ENCODE measurements at places on chromosomes 5 and 9.
A peak's percentile ranks its signal among the peaks of the same experiment; 100 is the strongest.

GRCh38 chr9:1875921-1876448, 139.2 kb upstream of the SMARCA2 start:
- DNase-seq: no peak

DNA sequence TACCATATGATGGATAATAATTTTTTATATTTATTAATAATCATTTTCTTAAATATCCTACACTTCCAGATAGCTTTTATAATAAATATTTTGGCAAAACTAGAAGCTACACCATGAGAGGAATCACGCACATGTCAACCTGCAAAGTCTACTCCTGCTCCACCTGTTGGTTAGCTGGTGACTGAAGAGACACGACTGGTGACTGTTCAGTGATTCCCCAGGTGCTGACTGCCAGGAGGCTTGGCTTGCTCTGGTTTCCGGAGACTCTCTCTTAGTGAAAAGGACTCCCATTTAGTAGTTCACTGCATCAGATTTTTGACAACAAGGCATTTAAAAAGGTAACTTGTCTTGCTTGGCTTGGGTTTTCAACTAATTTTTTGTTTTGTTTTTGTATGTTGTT, 20.9 kb downstream of the GZMA start:
- no peak for DNase-seq

DNA sequence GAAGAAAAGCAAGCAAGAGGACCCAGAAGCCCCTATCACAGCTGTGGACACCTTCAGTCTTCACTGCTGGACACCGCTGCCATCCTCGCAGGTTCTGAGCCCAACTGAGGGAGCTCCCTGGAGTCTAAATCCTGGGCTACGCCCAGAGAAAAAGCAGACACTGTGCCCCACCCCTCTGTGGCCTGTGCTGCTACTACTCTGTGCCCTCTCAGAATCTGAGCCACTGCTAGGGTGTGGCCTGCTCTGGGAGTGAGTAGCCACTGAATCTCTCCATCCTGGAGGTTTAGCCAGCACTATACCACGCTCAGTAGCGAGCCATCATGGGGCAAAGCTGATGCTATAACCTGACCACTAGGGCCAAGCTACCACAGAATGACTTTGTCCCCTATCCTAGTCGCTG, 338.2 kb downstream of the NPR3 start:
- peak; percentile 3 for DNase-seq

- peak; percentile 63 for DNase-seq
Measured at GRCh38 chr9:127311239-127311741, 46.7 kb downstream of the GARNL3 start.

- no peak for DNase-seq
Measured at GRCh38 chr5:154412925-154413324, 32.9 kb upstream of the SAP30L start.

DNA sequence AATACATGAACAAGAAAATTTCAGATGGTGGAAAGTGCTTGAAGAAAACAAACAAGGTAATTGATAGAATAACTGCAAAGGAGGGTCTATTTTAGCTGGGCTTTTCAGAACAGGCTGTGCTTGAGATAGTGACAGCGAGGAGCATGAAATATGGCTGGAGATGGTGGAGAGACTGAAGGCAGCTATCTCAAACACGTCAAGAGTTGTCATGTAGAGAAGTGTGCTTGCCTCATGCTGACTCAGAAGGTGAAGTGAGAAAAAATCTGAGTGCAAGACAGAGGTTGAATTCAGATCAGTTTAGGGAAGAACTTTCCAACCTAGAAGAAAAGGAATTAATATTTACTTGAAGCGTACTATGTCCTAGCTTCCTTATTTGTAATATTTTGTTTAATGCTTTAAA, 115.5 kb upstream of the RANBP3L start:
- no peak for DNase-seq

- peak; percentile 7 for DNase-seq
Measured at GRCh38 chr5:89878140-89879132, 531.1 kb downstream of the CETN3 start.

GRCh38 chr5:166881802-166882201, 1409.6 kb upstream of the WWC1 start:
- DNase-seq: no peak

- DNase-seq: no peak
Measured at GRCh38 chr9:125633116-125633745, 73.8 kb downstream of the MAPKAP1 start.

- no peak for DNase-seq
Measured at GRCh38 chr5:172280929-172281328, 2.6 kb downstream of the UBTD2 start.

GRCh38 chr9:27359763-27360162, 62.8 kb upstream of the EQTN start:
- DNase-seq: no peak

GRCh38 chr9:114478459-114478858, 26.8 kb downstream of the WHRN start:
- no peak for DNase-seq

- no peak for DNase-seq
Measured at GRCh38 chr5:88687373-88687911, 195.5 kb downstream of the MEF2C start.

DNA sequence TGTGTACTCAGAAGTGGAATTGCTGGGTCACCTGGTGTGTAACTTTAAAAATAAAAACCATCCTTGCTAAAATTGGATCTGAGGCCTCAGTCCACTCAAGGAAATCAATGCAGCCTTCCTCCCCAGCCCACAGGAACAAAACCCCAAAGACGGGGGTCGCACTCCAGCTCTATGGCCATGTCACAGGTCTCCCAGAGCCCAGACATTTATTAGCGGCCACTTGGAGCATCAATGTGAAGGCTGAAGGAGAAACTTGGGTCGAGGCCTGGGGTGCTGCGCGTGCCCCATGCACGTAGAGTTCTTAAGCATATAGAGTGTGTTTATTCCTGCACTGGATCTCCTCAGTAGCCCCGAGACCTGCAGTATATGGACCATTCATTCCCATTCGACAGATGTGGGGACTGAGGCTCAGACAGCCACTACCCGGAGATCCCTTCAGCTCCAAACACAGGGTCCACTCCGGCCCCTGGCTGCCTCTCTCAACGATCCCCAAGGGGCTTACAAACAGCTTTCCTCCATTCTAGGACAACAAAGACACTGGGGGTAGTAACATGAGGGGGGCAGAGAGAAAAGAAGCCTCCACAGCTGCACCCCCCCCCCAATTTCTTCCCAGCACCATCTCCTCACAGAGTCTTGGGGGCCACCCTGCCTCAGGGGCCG, 14.3 kb upstream of the OLFM1 start:
- DNase-seq: no peak

DNA sequence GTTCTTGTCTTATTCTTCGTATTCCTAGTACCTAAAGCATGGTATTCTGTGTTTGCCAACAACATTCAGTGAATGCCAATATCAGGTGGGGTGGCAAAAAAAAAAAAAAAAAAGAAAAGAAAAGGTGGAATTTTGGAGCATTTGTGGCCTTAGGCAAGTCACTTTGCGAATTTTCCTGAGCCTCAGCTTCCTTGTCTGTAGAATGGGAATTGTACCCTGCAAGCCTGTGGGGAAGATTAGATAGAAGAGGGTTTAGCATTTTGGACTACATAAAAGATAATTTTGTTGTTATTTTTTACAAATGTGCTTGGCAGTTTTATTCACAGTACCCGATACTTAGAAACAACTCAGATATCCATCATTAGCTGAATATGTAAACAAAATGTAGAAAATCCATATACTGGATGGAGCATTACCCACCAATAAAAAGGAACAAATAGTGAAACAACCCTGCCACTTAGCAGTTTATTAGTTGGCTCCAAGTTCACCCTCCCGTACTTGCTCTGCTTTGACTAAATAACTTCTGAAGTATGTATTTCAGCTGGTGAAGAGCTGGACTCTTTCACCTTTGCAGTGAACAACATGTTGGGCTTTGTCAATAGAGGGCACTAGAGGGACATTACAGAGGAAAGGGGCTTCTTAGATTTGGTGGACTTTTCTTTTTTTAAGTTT, 13.6 kb downstream of the UBE2D2 start:
- peak; percentile 81 for DNase-seq

DNA sequence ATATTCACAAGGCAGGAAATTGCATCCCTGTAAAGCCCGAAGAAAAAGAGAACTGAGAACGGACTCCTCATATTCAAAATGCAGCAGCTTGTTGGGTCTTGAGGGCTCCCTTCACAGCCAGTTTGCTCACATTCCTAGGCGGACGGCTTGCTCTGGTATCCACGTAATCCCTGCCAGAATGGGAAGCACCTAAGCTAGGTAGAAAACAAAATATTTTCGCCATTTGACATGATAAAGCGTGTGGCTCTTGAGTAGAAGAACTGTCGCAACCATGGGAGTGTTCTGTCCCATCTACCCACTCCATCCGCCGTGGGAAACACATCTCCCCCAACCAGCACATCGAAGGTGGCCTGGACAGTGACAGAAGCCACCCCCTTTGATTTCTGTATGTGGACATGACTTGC, 183.1 kb downstream of the GAS1 start:
- no peak for DNase-seq

- DNase-seq: no peak
Measured at GRCh38 chr5:10527281-10527950, 36.5 kb upstream of the ANKRD33B start.

DNA sequence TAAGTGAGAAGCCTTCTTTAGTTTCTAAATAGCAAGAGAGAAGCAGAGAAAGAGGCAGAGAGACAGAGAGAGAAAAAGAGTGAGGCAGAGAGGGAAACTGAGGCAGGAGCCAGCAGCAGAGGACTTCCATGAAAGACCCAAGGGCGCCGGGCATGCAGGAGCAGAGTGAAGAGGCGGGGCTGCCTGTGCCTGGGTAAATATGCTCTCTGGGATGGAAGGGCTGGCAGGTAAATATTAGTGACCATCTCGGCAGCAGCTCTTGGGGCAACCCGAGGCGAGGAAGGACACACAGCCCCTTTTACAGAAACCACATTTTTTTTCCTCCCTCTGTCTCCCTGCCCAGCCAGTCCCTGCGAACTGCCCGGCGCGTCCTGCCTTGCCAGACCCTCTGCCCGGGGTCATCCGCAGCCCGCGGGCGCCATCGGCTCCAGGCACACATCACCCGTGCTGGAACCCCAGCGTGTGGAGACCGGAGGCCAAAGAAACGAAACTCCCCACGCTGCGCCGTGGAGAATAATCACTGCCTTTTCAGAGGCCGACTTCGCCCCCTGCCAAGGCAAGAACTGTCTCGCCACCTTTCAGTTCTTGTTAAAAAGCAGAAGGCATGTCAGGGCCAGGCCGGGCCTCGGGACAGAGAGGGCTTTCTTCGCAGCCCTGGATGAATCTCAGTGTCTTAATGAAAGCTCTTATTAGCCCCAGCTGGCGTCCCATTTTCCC, 61.3 kb downstream of the BOD1 start:
- no peak for DNase-seq

DNA sequence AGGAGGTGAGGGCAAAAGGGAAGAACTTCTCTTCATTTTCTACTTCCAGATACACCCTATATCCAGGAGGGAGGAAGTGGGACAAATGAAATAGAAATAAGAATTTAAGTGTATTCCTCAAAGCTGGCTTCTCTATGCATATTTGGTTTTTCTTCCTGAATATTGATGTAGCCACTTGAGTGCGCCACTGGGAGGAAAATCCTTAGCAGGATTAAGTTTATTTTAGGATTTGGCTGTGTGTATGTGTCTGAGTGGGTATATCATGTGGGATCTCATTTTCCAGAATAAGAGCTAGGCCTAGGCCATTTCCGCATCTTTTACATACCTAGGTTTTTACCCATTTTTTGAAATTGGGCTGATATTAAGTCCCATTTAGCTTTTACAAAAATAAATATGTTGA, 42.5 kb downstream of the MAP1B start:
- DNase-seq: no peak

DNA sequence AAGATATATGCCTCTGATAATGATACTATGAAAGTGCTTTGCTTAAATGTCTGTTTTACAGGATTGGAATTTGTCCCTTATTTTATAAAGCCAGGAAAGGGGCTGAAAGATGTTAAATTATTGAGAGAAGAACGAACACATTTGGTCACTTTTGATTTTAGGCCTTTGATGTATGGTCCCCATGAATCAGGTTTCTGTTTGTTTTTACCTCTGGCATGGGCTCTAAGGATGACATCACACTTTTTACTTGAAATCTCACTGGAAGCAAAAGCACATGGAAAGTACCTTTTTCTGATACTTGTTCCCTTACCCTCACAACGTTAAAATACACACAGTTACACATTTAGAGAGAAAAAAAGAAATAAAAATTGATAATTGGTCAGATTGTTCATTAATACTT, 6.9 kb downstream of the OTULIN start:
- DNase-seq: no peak

DNA sequence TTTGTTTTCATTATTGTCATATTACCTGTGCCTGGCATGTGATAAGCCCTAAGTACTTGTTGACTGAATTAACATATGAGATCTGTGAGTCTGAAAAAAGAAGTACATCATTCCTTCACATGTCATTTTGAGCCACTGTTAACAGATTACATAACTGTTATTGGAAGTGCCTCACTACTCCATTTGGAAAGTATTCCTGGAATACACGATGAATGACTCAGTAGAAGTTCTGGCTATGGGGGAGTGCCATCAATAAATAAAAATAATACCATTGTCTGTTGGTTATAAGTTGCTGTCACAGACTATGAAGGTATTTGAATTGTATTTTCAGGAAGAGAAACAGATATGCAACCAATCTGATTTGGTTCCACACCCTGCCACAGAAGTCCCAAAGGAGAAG, 12.9 kb downstream of the NIPSNAP3B start:
- DNase-seq: no peak

DNA sequence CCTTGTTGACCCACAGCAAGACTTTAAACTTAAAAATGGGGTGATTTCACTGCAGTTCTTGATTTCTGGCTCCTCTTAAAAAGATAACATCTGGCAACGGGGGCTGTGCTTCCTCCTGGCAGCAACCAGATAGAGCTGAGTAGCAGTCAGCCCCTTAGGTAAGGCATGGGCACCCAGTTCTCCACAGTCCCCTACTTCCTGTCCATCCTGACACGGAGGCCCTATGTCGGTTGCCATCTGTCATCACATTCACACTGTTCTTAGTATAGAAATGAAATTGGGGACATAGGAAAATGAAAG, 11.7 kb downstream of the CD74 start:
- DNase-seq: peak; percentile 57

- peak; percentile 48 for DNase-seq
Measured at GRCh38 chr9:86176468-86176867, 77.1 kb upstream of the GOLM1 start.

DNA sequence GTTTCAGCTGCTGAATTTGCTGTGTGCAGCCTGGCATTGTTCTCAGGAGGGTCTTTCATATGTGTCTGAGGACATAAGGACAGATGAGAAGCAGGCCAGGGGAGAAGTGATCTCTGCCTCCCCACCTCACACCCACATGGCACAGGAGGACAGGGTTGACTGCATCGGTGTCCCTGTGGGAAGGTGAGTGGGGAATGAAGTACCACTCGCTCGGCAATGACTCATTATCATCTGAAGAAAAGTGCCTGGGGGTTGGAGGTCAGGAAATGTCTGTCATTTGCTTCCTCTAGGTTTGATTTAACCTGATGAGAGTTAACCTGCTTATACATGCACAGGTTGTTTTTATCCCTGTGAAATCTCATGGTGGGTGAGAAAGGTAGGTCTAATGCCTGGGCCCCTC, 195.0 kb downstream of the GADD45G start:
- DNase-seq: no peak

GRCh38 chr9:83754383-83754977, 46.7 kb upstream of the UBQLN1 start:
- DNase-seq: no peak

Data from hematopoietic multipotent progenitor cell treated with erythropoietin and hydrocortisone succinate and interleukin-3 and kit ligand, for 6 days (in vitro differentiated cells).